Hepatocyte (in vitro differentiated cells): ENCODE measurements at places on chromosomes 11 and 22.

DNA sequence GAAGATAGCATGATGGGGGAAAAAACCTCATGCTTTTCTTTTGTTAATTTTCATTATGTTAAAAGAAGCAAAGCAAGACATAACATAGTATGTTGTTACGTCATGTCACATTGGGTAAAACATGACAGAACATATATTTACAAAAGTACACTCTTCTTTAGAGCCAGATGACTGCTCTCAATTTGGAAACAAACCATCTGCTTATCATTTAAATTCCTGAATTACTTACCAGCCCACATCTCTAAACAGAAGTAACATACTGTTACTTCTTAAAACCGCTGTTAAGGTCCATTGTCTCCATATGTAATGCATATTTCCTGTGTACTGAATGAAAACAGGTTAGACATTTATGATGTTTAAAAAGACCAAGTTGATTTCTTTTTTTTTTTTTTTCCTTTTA is 100.0 kb downstream of the TMEM135 start:
- no peak for DNase-seq

DNA sequence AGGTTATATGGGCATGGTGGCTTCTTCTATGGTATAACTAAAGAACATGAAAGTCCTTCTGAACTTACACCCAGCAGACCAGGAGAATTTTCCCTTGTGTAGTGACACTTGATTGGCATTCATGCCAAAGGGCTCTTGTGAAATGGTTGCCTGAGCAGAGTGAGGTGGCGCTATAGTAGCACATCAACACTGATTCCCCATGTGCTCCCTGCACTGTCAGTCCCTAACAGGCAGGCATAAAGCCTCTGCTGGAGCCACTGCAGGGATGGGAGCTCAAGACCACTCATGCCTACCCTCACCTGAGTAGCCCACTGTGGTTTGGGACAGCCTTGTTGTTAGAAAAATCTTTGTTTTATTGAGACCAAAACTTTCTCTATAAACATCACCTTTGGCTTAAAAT is 92.6 kb upstream of the LIN7C start:
- no peak for DNase-seq

DNA sequence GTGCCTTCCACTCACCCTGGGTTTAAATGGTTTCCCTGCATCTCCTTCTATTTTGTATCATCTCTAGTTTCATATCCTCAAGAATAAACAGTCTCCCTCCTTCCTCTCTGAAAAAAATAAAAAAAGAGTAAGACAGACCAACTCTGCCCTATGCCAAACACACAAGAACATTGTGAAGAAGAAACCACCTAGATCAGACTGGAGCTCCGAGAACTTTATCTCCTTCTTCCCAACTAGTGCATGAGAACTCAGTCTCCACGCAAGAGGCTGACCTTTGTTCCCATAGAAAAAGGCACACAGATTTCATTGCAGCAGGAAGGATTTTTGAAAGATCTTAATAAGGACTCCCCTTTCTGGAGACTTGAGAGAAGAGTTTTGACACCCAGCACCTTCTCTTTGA is 8.7 kb upstream of the PEX26 start:
- no peak for DNase-seq

DNA sequence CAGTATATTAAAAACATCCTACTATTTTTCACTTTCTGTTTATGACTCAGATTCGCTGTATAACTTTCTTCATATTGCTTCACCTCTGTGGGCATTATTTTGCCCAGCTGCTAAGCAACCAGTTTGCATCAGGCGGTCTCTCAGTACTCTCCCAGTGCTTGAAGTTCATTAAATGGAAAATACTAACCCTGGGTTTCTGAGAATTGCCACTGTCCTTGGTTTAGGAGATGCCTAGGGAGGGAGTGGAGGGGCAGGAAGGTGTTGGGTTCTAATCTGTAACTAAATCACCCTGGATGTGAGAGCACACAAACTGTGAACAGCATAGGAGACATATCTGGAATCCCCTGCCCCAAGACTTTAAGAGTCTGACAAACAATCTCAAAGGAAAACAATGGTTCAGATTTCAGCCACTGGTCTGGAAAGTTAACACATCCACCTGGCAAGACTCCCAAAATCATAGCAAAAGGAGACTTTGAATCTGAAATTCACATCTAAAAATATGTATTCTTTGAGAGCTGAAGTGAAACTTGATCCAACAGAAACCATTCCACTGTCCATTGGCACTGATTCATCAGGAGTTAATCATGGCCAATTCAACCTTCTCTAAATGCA is 540.0 kb downstream of the SOX6 start:
- peak; percentile 24 for DNase-seq

GRCh38 chr11:34986883-34987520 is 70.6 kb downstream of the PDHX start:
- DNase-seq: no peak
